ENCODE measurements at places on chromosomes 3 and 15. TPM values are rescaled to one million over a fixed set of nuclear protein-coding genes. Genes with fewer than 3 reads are reported as not detected.

Gene CHRNA5
- total RNA-seq, result 1.2 TPM

Gene FSTL1
- 653 TPM for total RNA-seq

Gene CDHR4
- 0.27 TPM for total RNA-seq

Gene ALDH1L1
- total RNA-seq, result 15.0 TPM

Gene ERICH6
- not detected for total RNA-seq

Gene FGD5
- 7.4 TPM for total RNA-seq

Gene NSMCE3
- 10.3 TPM for total RNA-seq

Gene HYAL3
- total RNA-seq, result 3.3 TPM

Gene ZSCAN2
- 4.2 TPM for total RNA-seq

Gene ZNF592
- 13.6 TPM for total RNA-seq

Gene TMEM158
- 12.2 TPM for total RNA-seq

Gene REC114
- not detected for total RNA-seq

Gene TPRG1
- total RNA-seq, result 0.27 TPM

Gene ZNF502
- 7.3 TPM for total RNA-seq

Gene FOXL2
- not detected for total RNA-seq

Gene TAGLN3
- total RNA-seq, result 17.4 TPM

Gene HCN4
- total RNA-seq, result not detected

Measured in sigmoid colon (tissue), 7 donors.